Central memory CD4-positive, alpha-beta T cell (primary cell): ENCODE measurements at places on chromosomes 5 and 9.

- DNase-seq = no peak
Measured at GRCh38 chr5:173239233-173239593, 4.2 kb upstream of the NKX2-5 start.

DNA sequence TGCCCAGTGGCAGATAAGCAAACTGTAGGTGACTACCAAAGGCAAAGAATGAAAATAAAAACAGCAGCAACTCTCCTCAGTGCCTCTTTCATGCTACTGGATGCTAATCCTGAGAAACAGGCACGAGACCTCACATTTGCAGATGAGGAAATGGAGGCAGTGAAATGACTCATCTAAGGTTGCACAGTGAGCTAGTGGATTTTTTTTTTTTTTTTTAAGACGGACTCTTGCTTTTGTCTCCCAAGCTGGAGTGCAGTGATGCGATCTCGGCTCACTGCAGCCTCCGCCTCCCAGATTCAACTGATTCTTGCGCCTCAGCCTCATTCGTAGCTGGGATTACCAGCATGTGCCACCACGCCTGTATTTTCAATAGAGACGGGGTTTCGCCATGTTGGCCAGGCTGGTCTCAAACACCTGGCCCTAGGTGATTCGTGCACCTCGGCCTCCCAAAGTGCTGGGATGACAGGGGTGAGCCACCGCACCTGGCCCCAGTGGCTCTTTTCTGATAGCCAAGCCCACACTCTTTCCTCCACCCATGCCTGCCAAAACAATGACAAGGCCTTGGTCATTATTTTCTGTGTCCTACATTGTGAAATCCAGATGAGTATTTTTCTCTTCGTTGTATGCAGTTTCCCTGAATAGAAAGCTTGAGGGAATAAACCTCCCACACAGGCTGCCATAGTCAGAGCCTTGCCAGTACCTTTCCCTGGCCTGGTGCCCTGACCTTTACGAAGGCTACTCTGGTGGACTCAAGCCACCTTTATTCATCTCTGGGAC lies 19.2 kb downstream of the DOCK2 start:
- DNase-seq = no peak

GRCh38 chr5:40842351-40842750 lies 1.2 kb downstream of the CARD6 start:
- DNase-seq = no peak

GRCh38 chr5:69024241-69024651 lies 69.6 kb upstream of the SLC30A5 start:
- DNase-seq = no peak

DNA sequence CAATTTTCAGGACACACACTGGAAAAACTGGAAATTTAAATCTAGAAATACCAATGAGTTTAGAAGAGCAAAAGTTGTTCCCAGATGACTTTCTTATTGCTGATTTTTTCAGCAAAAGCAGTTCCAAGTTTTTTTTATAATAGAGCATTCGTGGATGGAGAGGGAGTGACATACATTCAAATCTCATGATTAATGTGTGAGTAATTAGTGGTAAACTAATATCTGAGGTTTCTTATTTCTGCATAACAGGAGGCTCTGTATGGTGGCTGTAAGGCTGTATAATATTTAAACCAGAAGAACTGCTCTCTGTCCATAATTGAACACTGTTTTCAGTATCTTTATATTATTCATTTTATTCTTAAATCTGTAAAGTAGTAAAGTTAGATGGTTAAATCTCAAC lies 25.8 kb downstream of the LYSMD3 start:
- DNase-seq = no peak

DNA sequence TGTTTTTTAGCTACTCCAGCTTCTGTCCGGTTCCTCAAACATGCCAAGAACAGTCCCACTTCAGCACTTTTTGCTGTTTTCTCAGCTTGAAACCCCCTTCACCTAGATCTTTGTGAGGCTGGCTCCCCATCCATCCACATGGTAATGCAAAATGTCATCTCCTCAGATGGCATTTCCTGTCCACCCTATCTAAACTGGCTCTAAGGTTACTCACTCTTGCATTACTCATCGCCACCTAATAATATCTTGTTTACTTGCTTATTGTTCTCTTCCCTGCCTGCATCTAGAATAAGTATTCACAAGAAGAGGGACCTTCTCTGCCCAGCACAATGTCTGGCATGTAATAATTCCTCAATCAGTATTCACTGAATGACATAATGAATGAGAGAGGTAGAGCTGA lies 220.1 kb downstream of the FAM114A2 start:
- DNase-seq = no peak

- DNase-seq = no peak
Measured at GRCh38 chr9:89482056-89482851, 15.7 kb downstream of the SEMA4D start.

DNA sequence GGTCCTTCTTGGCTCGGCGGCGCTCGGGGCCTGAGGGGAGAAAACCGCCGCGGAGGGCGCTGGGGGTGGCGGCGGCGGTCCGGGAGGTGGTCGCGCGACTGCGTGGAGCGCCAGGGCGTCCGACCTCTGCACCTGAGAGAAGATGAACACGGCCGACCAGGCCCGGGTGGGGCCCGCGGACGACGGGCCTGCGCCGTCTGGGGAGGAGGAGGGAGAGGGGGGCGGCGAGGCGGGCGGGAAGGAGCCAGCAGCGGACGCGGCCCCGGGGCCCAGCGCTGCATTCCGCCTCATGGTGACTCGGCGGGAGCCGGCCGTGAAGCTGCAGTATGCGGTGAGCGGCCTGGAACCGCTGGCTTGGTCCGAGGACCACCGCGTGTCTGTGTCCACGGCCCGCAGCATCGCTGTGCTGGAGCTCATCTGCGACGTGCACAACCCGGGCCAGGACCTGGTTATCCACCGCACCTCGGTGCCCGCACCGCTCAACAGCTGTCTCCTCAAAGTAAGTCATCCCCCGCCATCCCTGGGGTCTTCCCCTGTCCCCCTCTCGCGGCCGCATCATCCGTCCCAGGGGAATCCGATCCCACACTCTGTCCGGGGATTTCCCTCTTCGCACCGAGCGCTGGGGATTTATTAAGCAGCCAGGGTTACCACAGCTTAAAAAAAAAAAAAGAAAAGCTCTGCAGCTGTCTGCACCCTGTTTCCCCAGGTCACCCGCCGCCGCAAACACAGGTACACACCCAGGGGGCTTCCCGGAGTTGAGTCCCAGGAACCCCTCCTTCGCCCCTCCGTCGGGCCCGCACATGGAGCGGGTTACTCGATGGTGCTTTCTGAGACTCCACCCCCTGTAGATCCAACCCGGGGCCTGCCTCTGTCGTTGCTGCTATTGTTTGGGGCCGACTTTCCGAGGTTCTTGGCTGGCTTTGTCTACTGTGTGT lies at the start of gene GTF3C4:
Gene GTF3C4 (plus strand): TSS at position 8 of the 935 bp plus-strand sequence. CDS start 135 bp downstream, at position 143.
- DNase-seq = peak; percentile 66

GRCh38 chr5:34525761-34526160 lies 130.4 kb upstream of the RAI14 start:
- no peak for DNase-seq

DNA sequence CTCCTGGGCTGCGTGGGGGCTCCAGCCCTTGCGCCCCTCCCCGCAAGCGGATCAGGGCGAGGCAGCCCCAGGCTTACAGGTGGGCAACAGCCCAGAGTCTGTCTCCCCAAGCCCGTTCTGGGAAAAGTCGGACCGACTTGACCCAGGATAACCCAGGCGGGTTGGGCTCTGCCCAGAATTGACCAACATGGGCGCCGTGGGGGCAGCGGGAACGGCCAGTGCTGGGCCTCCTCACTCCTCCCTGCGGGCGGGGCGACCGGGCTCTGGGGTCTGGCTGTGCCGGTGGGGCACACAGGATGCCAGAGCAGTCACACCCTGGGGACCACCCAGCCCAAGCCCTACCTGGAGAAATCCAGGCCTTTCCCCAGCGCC lies 15.3 kb upstream of the SYNPO start:
- no peak for DNase-seq

- DNase-seq = peak; percentile 66
Measured at GRCh38 chr9:97983589-97984187, 547 bp downstream of the ANP32B start.

- no peak for DNase-seq
Measured at GRCh38 chr5:25481463-25481862, 836.7 kb upstream of the CDH10 start.

DNA sequence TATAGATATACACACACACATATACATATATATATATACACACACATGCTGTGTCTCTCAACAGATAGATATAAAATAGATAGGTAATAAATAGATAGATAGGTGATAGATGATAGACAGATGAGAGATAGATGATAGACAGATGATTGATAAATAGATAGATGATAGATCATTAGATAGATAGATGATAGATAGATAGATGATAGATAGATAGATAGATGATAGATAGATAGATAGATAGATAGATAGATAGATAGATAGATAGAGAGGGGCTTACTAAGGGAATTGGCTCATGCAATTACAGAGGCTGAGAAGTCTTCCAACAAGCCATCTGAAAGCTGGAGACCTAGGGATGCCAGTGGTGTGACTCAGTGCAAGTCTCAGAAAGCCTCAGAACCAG lies 394.5 kb downstream of the ICE1 start:
- DNase-seq = no peak

- DNase-seq = no peak
Measured at GRCh38 chr5:100496296-100496695, 38.9 kb upstream of the FAM174A start.

- no peak for DNase-seq
Measured at GRCh38 chr5:62284946-62285891, 20.8 kb upstream of the KIF2A start.

DNA sequence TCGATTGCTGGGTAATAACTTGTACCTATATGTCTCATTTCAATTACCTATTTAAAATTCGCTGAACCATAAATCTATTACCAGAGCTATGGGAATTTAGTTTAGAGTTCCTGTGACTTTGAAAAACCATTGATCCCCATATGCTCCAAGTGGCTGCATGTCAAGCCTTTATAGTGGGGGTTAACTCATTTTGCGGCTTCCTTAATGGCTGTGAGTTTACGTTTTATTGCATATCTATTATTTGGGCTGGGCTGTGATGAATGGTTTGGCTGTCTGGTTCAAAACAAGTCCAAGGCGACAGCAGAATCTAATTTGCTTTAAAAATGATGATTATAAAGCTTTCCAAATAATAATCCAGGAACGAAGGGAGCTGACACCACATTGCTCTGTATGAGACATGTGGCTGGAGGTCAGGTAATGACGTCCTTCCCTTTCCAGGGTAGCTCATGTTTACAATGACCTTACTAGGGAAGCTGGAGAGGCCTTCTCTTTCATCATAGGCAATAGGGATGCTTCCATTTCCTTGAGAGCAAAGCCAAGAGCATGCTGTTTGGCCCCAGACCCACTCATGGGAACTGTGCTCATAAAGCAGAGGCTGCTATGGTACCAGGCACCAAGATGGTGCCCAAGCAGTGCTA lies 258.3 kb downstream of the HSPA4 start:
- no peak for DNase-seq

GRCh38 chr5:139966856-139967255 lies 76.2 kb downstream of the NRG2 start:
- DNase-seq = no peak

GRCh38 chr5:16819522-16820167 lies 116.4 kb downstream of the MYO10 start:
- DNase-seq = no peak

- DNase-seq = no peak
Measured at GRCh38 chr5:4661326-4661725, 478.8 kb upstream of the ADAMTS16 start.

DNA sequence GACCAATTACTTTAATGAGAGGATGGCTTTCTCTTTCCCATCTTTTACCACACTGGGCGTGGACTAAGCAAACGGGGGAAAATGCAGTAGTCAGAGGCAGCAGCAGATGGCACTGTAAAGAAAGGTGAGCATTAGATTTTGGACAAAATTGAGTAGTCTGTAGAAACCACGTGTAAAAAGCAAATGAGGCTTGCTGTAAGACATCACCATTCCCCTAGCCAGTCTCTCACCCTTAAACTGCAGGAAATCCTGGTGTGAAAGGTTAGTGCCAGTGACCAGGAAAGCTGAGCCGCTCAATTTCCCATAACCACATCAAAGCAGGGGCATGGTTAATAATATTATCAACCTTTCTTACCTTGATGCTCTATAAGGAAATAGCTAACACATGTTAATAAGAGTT lies 31.8 kb downstream of the SPATA31C2 start:
- no peak for DNase-seq

- no peak for DNase-seq
Measured at GRCh38 chr5:134003064-134003816, 1.5 kb downstream of the VDAC1 start.

DNA sequence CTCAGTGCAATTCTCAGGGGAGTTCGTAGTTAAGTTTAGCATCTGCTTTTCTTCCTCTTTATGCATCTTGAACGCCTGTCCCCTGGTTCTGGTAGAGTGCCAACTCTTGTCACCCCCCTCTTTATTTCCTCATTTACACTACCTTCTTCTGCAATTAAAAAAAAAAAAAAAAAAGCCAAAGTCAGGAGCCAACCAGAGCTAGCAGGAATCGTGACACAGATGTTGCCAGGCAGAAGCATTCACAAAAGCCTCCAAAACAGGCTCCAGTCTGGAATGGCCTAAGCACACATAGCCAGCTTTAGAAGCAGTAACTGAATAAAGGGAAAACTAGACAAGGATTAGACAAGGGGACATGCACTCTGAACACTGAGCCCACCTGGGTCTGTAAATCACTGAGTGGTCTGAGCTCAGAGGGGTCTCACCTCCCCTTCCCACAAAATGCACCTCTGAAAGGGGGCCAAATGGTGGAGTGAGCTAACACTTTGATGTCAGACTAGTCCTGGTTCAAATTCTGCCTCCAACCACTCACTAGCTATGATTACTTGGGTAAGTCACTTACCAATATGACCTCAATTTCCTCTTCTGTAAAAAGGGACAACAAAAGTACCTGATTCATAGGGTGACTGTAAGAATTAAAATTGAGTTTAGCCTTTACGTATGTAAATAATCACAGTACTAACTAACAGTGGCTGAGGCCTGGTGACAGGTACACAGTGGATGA lies 2.0 kb downstream of the CD74 start:
- peak; percentile 63 for DNase-seq

GRCh38 chr9:20592673-20593072 lies 29.6 kb downstream of the MLLT3 start:
- no peak for DNase-seq

- DNase-seq = no peak
Measured at GRCh38 chr5:103454770-103455169, 107.8 kb downstream of the NUDT12 start.

- DNase-seq = peak; percentile 31
Measured at GRCh38 chr9:134393582-134394280, 67.5 kb downstream of the RXRA start.

DNA sequence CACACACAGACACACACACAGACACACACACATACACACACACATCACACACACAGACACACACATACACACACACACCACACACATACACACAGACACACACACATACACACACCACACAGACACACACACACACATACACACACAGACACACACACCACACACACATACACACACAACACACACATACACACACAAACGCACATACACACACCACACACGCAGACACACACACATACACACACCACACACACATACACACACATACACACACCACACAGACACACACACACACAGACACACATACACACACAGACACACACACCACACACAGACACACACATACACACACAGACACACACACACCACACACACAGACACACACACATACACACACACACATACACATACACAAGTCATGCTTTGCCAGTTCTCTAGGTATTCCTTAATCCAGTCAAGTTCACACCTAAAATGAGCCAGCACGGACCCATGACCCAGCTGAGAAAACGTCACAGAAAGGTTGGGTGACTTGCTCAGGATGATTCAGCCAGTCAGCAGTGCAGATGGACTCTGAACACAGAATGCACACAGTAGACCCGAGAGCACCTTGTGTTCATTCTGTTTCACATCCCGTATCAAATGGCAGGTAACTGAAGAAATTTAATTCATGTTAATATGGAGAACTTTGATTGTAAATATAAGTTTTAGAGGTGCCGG lies 746.4 kb downstream of the MTRR start:
- no peak for DNase-seq
